NCI-H1105 treated with DMSO at 0.1 percent for 48 hours (cell line): ENCODE measurements at places on chromosomes 2 and 18.

DNA sequence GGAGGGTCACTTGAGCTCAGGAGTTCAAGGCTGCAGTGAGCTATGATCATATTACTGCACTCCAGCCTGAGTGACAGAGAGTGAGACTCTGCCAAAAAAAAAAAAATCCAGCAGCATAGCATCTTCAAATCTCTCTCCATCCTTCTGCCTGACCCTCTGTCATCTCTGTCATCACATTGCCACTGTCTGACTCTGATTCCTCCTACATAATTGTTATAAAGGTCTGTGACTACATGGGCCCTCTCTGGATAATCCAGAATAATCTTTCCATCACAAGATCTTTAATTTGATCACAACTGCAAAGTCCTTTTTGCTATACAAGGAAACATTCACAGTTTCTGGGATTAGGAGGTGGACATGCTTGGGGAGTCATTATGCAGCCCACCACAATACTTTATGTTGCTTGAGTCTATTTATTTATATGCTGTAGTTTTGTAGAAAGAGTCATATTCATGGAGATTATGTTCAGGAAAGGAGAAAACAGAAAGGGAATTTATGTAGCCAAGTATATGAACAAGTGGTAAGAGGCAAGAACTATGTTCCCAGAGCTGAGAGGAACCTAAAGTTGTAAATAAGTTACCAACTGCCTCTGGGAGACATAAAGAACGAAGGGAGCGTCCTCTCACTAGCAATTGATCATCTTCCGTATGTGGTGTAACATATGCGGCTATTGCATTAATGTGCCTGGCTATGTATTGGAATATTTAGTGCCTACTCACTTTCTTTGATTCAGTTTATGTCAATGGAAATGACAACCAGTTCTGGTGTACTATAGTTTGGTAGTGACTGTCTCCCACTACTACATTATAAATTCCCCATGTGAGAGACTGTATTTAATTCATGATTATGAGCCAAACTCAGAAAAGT is 21.5 kb downstream of the RND3 start:
- no peak for DNase-seq

GRCh38 chr18:59763541-59764136 is 66.4 kb upstream of the CCBE1 start:
- DNase-seq = no peak

GRCh38 chr2:197239434-197239833 is 71.1 kb downstream of the ANKRD44 start:
- DNase-seq = no peak

- DNase-seq = no peak
Observed at GRCh38 chr18:24669502-24669901, 209.1 kb downstream of the HRH4 start.

- no peak for DNase-seq
Observed at GRCh38 chr2:178702361-178702760, 104.9 kb downstream of the TTN start.

DNA sequence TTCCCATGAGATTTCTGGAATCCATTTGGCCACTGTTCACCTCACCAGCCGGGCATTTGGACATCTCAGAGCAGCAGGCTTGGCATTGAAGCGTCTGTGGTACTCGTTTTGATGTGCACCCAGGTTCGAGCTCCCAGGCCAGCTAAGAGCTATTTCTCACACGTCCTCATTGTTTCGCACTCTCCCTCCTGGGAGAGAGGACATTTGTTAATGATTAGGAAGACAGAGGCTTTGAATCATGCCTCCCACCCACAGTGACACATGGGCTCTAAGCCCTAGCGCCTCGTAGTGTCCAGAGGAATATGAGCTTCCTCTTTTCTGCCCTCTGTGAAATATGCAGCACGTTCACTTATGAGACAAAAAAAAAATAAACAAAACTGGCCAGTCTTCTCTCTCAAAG is 361.8 kb downstream of the RND3 start:
- no peak for DNase-seq

- DNase-seq = no peak
Observed at GRCh38 chr2:215068399-215068798, 70.0 kb downstream of the ABCA12 start.

GRCh38 chr2:40448476-40449079 is 3.3 kb downstream of the SLC8A1 start:
- DNase-seq = peak; percentile 57

GRCh38 chr2:83990636-83991035 is 468.4 kb downstream of the SUCLG1 start:
- DNase-seq = no peak

- DNase-seq = no peak
Observed at GRCh38 chr18:74256190-74256589, 35.6 kb downstream of the CYB5A start.

DNA sequence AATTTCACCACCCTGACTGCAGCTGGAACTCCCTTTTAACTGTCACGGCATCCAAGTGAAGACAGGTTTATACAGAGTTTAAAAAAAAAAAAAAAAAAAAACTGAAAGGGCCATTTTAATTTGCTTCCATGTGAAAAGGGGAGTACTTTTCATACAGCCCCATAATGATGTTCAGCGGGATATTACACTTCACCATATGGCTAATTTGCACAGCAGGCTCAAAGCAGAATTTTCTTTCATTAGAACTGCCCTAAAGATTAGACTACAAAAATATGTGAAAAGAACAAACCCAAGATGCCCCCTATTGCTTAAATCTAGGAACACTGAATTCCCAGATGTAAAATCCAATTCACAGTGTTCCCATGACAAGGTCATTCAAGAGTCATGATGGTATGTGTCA is 301.8 kb downstream of the EXOC6B start:
- DNase-seq = no peak

DNA sequence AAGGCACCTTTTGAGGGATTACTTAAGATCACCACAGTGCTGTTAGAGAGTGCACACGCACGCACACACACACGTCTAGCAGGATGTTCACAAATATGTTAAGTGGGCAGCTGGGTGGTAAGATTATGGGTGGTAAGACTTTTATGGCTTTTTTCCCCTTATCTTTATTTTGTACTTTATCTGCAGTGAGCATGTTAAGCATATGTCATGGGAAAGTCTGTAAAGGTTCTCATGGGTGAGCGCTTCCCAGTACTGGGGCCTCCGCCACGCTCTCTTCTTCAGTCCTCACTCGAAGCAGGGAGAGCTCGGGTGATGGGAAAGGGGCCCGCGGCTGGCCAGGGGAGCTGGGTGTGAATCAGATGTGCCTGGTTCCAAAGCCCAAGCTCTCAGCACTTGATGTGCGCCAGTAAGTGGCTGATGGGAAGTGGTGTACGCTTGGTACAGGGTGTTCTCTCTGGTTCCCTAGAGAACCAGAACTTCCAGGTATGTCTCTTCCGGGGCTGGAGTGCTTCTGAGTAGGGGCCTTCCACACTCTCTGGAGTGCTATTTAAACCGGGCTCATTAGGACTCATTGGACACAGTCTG is 83.9 kb upstream of the YWHAQ start:
- no peak for DNase-seq

DNA sequence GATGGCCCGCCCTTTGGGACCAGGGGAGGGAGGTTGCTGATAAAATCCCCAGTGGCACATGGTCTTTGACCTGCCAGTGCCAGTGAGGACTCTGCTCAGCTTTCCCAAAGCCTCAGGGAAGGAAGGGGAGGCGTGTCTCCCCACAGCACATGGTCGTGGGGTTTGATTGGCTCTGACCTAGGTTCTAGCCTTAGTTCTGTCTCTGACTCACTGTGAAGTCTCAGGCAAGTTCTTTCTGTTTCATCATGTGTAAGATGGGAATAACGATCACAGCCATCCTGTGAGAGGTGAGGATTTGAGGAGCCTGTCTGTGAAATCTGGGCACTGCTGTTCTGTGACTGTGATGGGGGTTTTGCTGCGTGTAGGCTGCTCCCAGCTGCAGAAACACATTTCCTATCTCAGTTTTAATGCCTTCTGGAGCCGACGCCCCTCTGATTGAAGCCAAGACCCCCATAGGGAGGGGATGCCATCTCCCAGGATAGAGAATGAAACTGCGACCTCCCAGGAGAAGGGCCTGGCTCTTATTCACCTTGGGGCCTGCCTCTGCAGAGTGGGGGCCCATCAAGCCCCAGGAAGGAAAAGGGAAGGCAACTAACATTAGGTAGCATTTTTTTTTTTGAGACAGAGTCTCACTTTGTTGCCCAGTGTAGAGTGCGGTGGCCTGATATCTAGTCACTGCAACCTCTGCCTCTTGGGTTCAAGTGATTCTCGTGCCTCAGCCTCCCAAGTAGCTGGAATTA is 84.0 kb downstream of the DDX1 start:
- no peak for DNase-seq

DNA sequence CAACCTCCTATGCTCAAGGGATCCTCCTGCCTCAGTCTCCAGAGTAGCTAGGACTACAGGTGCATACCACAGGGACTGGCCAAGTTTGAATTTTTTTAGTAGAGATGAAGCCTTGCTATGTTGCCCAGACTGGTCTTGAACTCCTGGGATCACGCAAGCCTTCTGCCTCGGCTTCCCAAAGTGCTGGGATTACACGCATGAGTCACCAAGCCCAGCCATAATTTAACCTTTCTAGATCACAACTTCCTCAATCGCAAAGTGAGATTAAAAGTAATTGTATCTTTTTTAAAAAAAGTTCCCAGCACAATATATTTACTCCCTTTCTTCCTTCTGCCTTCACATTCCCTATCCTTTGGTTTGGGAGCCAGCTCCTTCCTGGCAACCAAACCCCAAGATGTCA is 5.8 kb upstream of the PPP1CB start:
- DNase-seq = no peak

DNA sequence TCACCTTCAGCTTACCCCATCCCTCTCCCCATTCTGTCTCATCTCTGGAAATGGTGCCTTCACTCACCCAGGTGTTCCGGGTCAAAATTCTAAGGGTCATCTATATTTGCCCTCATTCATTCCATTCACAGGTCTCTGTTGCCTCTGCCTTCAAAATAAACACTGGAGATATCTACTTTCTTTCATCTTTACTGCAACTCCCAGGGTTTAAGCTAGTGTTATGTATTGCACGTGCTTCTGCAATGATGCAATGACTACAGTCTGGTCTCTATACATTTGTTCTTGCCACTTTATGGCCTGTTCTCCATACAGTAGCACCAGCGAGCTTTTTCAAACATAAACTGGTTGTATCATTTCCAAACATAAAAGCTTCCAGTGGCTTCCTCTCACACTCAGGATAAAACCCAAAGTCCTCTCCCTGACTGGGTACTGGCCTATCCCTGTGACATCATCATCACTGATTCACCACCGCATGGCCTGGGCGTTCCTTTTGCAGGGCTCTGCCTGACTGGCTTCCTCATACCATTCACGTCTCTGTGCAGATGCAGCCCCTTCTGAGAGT is 14.3 kb downstream of the DSG2 start:
- DNase-seq = no peak

- no peak for DNase-seq
Observed at GRCh38 chr18:10049747-10050146, 135.9 kb downstream of the VAPA start.

- DNase-seq = no peak
Observed at GRCh38 chr18:70363861-70364260, 75.0 kb downstream of the SOCS6 start.

DNA sequence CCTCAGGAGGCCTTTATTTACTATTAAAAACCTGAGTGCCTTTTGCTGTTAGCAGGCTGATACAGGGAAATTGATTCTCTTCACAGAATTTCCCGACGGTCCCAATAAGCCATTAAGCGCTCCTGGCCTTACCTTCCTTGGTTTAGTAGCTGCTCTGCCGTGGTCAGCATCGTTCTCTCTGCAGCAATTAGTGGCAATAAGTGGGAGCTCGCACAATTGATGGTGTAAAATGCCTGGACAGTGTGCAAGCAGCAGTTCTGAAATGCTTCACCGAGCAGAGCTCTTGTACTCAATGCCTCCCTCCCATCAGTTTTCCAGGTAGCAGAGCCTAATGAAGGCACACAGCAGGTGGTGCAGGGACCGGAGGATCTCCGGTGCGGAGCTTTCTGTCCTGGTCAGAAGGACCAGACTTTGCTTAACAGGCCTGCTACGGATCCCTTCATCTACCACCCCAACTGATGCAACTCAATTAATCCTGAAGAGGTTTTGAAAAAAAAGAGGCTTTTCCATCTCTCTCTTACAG is 1.1 kb upstream of the LINC00305 start:
- DNase-seq = no peak

DNA sequence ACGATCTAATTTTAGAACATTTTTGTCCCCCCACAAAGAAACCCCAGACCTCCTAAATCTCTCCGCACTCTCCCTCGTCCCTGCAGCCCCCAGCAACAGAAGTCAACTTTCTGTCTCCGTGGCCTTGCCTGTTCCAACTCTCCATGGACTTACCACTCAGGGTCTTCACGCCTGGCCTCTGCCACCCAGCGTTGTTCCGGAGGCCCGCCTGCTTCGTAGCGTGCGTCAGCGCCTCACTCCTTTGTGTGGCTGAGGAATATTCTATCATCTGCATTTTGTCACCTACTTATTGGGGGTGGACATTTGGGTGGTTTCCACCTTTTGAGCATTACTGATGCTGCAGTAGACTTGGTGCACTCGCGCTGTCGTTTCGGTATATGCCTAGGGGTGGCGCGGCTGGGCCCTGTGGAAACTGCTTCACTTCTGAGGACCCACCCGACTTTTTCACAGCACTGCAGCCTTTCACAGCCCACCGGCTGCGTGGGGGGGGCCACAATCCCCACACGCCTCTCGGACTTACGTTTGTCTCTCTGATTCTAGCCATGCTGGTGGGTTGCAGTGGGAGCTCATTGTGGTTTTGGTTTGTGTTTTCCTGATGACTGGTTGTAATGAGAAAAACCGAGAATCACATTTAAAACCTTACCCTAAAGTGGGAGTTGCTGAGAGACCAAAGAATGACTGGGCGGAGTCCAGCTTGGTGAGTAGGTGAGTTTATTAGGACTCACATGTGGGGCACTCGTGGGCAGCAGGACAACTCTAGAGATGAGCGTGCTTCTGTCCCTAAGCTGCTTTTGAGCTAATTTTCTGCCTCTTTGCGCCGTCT is 1.4 kb upstream of the HSBP1L1 start:
- DNase-seq = no peak
